ENCODE measurements at places on chromosomes 3 and 15.

DNA sequence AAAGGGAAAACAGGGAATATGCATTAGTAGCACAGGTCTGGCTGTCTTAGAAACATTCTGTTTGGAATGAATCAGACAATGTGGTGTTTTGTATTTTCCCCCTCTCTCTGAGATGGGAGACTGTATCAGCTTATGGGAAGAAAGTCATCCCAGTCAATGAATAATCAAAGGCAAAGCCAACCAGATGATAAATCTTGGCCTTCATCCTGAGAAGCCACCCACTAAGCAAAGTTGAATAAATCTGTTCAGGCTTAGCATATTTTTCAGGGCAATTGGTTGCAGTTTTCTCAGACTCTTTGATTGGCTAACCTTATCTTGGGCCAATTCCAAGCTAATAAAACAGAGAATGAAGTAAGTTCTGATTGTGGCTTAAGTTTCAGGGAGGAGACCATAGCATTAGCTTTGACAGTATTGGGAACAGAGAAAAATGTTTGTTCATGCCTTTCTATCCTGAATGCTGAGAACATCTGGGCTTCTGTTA is 63.6 kb upstream of the ARL8B start:
- no peak for DNase-seq

DNA sequence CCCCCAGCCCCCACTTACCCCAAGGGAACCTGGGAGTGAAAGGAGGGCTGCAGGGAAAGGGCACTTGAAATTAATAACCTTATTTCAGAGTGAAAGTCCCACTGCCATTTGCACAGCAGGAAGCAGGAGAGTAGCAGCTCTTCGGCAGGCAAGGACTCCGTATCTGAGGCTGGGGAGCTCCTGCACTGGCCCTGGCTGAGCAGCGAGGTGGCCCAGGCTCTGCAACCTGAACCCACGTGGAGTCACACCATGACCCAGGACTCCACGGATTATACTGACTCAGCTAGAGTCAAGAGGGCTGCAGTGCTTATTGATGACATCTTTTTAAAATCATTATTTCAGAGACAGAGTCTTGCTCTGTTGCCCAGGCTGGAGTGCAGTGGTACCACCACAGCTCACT is 214.5 kb downstream of the XXYLT1 start:
- DNase-seq = no peak

DNA sequence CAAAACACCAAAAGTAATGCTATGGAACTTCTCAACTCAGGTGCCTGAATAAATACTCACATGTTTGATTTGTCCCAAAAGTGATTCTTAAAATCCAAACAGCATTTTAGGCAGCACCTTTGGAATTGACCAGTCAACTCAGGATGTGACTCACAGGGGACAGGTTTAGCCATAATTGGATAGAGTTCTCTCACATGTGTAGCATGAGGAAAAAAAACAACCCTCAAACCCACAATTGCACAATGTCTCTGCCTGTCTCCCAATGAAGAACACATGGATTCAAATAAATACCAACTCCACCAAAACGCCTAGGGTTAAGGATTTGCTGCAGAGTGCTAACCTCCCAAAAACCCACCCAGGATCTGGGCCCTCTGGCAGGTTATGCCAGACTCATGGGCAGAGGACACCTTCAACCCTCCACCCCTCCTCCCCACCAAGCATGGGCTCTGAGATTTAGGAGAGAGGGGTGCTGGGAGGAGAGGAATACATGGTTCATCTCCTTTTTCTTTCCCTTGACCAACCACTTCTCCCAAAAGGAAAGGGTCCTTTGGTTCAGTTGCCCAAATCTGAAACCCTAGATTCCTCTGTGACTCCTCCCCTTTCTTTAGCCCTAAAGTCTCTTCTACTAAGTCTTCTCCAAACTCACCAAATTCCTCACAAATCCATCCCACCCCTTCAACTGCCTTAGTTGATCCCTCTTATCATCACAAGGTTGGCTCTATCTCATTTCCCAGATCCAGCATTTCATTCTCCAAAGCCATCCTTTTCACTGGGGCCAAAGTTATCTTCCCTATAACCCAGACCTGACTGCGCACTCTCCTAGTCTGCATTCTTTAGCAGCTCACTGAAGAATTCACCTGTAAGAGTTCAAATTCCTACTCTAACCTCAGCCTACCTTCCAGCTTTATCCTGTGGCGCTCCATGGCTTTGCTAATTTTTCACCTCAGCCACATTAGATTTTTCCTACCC is 7.7 kb downstream of the RYK start:
- no peak for DNase-seq

DNA sequence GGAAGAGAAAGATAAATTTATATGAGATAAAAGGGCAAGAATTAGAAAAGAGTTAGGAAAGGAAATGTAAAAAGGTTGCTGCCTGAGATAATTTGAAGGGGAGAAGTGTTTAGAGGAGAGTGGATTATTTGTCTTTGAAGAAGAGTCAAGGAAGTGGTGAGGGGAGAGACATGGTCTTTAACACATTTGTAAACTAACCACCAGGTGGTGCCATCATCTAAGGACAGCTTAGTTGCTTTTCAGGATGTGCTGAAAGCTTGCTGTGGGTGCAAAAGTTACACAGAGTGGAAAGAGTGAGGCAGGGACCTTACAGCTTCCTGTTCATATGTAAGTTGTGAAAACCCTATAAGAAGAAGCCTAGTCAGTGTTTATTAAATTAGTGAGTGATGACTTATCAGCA is 114.1 kb upstream of the DNAJC19 start:
- DNase-seq = no peak

DNA sequence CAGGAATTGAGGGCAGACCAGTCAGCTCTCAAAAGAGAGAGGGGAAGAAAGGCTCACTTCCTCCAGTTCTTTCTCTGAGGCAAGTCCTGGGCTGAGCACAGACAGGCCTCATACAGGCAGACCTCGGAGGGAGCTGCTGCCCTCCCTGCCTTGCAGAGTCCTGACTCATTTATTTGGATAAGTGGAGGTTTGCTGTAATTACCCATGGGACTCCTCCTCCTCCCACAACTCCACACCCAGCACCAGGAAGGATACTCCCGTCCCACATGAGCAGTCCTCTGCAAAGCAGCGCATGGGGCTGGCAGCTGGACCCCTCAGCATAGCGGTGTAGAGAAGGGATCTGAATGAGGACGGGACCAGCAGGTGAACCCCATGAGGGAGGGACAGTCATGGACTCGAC is 13.4 kb upstream of the SCN10A start:
- no peak for DNase-seq

DNA sequence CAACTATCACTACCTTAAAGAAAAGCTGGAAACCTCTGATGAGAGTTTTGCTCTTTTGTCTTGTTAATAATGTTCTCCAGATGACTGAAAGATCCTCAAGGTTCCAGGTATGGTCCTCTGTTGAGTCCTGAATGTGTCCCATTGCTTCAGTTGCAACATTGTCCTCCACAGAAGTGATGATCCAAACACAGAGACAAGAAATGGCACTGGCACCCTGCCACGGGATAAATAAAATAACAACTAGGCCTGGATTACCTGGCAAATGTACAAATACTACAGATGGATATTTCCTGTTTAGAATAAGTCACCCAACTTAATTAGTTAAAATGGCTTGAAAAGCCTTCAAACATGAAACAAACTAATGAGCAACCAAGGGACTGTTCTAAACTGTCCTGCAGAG is 58.3 kb downstream of the EIF3J start:
- DNase-seq = no peak

DNA sequence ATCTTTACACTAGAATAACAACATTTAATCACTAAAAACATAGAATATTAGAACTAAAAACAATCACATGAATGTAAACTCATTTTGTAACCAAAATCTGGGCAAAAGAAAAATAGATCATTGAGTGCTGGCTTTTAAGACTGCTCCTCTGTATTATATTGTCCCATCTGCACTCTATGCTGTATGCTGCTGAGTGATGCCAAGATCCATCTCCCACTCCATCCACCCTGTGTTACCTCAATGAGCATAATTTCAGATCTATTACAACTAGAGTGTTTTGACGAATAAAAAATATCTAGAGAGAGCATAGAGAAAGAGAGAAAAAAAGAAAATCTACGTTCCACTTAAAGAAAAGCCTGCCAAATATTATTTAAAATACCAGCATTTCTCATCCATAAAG is 1060.4 kb downstream of the ZPLD1 start:
- DNase-seq = no peak

- DNase-seq = no peak
Observed at GRCh38 chr15:68145706-68146105, 59.4 kb downstream of the CALML4 start.

DNA sequence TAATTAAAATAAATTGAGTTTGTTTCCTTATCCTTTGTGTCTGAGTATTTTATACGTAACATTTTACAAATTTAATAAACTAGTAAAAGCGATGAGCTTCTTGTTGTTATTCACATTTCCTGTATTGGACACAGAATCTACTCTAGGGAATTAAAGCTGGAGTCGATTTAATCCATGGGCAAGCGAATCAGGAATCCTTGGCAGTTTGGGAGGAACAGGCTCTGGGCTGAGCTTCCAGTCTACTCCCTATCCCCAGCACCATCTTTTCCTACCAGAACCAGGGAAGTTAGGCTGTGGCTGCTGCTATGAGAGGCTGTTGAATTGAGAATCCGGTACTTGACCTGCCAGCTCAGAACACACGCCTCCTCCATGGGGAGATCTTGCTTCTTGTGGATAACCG is 437.3 kb upstream of the TPM1 start:
- no peak for DNase-seq

GRCh38 chr3:172034786-172035685 is 4.3 kb upstream of the FNDC3B start:
- DNase-seq = no peak

Measured in activated gamma-delta T cell treated with anti-CD3 and anti-CD28 coated beads, Interleukin-2, amount 50 U/mL, for 16 hours (primary cell).